GM19239 (cell line): ENCODE measurements at places on chromosomes 16 and 17.
A peak's percentile ranks its signal among the peaks of the same experiment; 100 is the strongest.

DNA sequence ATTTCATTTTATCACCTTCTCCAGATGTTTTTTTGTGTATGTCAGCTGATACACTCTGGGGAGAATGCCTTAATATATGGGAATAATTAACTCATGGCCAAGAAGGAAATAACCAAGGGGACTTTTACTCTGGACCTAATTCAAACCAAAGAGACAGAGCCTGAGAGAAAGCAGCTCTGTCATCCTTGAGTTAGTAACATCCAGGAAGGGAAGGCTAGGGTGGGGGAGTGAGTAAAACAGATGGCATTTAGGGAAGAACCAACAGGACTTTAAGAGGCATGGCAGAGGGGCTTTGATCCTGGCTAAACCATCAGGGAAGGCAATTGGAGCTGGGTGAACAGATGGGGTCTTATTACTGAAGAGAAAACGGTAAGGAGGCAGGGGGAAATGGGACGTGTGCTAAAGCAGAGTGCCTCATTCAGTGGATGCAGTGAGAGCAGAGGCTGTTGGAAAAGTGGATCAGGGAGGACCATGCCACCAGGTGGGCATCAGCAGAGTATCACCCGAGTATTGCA, 2.5 kb upstream of the SMPD3 start:
- DNase-seq, result no peak

DNA sequence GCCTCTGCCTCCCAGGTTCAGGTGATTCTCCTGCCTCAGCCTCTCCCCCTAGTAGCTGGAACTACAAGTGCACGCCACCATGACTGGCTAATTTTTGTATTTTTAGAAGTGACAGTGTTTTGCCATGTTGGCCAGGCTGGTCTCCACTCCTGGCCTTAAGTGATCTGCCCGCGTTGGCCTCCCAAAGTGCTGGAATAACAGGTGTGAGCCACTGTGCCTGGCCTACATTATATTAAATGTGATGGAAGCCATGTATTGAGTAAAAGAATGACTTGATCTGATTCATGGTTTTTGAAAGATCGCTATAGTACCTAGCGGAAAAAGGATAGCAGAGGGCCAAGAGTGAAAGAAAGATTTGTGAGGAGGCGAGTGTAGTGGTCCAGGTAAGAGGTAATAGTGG, 2.7 kb upstream of the PPM1D start:
- no peak for DNase-seq

DNA sequence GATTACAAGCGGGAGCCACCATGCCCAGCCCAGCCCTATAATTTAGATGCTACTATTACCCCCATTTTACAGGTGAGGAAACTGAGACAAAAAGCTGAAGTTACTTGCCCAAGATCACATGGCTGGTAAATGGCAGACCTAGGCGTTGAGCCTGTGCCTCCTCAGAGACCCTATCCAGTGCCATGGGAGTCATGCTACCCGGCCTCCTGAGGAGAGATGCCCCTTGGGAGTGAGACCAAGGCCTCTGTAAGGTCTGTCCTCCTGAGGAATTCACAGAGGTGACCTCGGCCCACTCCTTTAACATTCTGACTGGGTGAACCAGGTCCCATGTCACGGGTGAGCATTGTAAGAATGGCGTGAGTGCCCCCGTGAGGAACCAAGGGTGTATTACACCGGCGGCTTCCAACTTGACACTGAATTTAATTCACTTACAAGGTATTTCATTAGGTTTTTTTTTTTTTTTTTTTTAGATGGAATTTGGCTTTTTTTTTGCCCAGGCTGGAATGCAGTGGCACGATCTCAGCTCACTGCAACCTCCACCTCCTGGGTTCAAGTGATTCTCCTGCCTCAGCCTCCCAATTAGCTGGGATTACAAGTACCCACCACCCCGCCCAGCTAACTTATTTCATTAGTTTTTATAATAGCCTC, 95.7 kb downstream of the ABCC6 start:
- peak; percentile 80 for DNase-seq

GRCh38 chr17:65154770-65155589, 17.8 kb downstream of the RGS9 start:
- DNase-seq, result peak; percentile 44

GRCh38 chr16:87327798-87328495, 10.8 kb upstream of the C16orf95 start:
- DNase-seq, result no peak

DNA sequence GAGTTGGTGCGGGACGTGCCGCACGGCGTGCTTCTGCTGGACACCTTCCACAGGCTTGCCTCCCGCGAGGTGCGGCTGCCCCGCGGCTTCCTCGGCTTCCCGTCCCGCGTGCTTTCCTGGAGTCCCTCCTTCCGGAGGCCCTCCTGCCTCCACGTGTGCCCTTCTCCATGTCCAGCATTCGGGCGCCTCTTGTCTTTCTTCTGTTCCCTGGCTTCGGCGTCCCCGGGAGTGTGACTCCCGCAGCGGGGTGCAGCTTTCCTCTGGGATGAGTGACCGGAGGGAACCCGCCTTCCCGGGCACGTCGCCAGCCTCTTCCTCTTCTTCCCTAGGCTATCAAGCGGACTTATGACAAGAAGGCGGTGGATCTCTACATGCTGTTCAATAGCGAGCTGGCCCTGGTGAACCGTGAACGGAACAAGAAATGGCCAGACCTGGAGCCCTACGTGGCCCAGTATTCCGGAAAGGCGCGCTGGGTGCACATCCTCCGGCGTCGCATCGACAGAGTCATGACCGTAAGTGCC, 23.0 kb downstream of the DNAH2 start:
- DNase-seq, result no peak

DNA sequence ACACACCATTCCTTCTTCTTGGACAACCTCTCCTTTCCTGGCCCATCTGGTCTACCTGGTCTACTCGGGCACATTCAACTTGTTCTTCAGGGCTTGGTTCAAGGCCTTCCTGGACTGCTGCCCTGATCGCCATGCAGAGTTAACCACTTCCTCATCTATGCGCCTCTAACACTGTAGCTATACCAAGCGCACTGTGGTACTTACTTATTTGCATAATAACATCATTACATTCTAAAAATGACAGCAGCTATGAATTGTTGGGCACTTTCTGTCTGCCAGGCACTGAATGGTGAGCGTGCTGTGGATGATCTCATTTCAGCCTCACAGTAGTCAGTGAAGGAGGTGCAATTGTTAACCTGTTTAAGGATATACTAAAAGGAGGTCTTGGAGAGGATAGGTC, 66.9 kb upstream of the SDK2 start:
- DNase-seq, result peak; percentile 17

- DNase-seq, result no peak
These were observed 1.8 kb downstream of the ST3GAL2 start for GRCh38 chr16:70437017-70437581.

DNA sequence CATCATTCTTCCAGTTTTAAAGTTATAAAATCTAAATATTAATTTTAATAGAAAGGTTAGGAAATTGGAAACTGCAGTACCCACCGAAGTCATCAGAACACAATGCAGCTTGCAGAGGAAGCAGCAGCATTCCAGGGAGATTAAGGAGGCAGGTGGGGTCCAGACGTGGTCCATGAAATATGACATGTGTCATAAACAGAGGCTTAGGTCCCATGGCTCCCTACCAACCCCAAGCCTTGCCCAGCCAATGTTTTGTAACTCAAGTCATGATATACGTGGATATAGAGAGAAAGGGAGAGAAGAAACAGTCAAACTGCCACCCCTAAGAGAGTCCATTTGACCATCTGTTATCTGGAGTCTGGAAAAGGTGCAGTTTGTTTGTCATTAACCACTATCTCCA, 670.0 kb downstream of the TOX3 start:
- DNase-seq, result no peak

- DNase-seq, result no peak
These were observed 644 bp downstream of the NFAT5 start for GRCh38 chr16:69566240-69566980.

- no peak for DNase-seq
These were observed 1.1 kb downstream of the RHBDL1 start for GRCh38 chr16:676565-676902.

DNA sequence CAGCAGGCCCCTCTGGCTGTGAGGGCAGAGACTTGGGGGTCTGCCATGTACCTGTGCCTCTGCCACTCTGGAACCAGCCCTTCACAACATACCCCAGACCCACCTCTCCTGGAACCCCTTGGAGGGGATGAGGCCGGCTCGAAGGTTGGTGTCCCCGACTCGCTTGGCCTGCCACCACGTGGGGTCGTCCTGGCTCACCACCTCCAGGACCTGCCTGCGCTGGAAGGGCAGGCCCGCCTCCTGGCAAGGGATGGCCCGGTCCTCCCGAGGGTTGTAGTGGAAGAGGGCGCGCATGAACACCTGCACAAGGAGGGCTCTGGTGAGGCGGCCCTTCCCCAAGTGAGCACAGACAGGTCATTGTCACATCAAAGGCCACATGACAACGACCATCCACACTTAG, 12.2 kb downstream of the MPP3 start:
- DNase-seq, result no peak
